ENCODE measurements at places on chromosomes 12 and 14. TPM values are rescaled to one million over a fixed set of nuclear protein-coding genes. Genes with fewer than 3 reads are reported as not detected.

The OR4K15 gene
- not detected for total RNA-seq

The LRP1 gene
- total RNA-seq = 384 TPM

The TBX5 gene
- 10.2 TPM for total RNA-seq

The MANSC4 gene
- not detected for total RNA-seq

The LAG3 gene
- 0.09 TPM for total RNA-seq

The AQP2 gene
- not detected for total RNA-seq

The RNF10 gene
- 99.9 TPM for total RNA-seq

Data from bronchial smooth muscle cell (primary cell).